Aortic smooth muscle cell (primary cell): ENCODE measurements at places on chromosomes 4 and X. TPM values are rescaled to one million over a fixed set of nuclear protein-coding genes. Genes with fewer than 3 reads are reported as not detected.

COL4A6 gene
- 4.4 and 7.3 TPM in 2 replicates for total RNA-seq

RNF175 gene
- not detected in 2 replicates for total RNA-seq

SASH3 gene
- total RNA-seq: not detected in 2 replicates

SLC16A2 gene
- total RNA-seq: 4.1 and 5.0 TPM in 2 replicates

CT47A7 gene
- not detected in 2 replicates for total RNA-seq

TMEM175 gene
- total RNA-seq: 15.7 and 16.7 TPM in 2 replicates

GAGE12H gene
- total RNA-seq: not detected in 2 replicates

VCX3B gene
- not detected in 2 replicates for total RNA-seq

TMPRSS11B gene
- total RNA-seq: not detected in 2 replicates

AMBN gene
- not detected in 2 replicates for total RNA-seq

CRMP1 gene
- total RNA-seq: 0.06 and 0.13 TPM in 2 replicates

PDGFC gene
- total RNA-seq: 15.6 and 31.5 TPM in 2 replicates

ITM2A gene
- 0.13 and 1.4 TPM in 2 replicates for total RNA-seq

PUDP gene
- 2.8 and 4.4 TPM in 2 replicates for total RNA-seq

RAB40AL gene
- 0.26 and 0.37 TPM in 2 replicates for total RNA-seq

NPY1R gene
- 2.5 and 69.0 TPM in 2 replicates for total RNA-seq

CDKL5 gene
- total RNA-seq: 1.7 and 2.8 TPM in 2 replicates

DGAT2L6 gene
- not detected in 2 replicates for total RNA-seq

GLOD5 gene
- total RNA-seq: not detected in 2 replicates

UGT2B17 gene
- total RNA-seq: not detected in 2 replicates

XIAP gene
- total RNA-seq: 41.2 and 43.7 TPM in 2 replicates

LAP3 gene
- 119 and 135 TPM in 2 replicates for total RNA-seq

SLIT2 gene
- 17.0 and 17.3 TPM in 2 replicates for total RNA-seq

RBM46 gene
- under 0.01 TPM in 1 of 2 replicates, not detected in the other for total RNA-seq

RHOXF2 gene
- total RNA-seq: not detected in 2 replicates

SPINK2 gene
- not detected in 2 replicates for total RNA-seq

DOK7 gene
- total RNA-seq: 0.13 and 0.19 TPM in 2 replicates

HAUS7 gene
- total RNA-seq: 14.3 TPM in 2 replicates

ATP1B4 gene
- not detected in 2 replicates for total RNA-seq

PARM1 gene
- 3.2 and 7.8 TPM in 2 replicates for total RNA-seq

ADH1C gene
- 0.92 and 1.1 TPM in 2 replicates for total RNA-seq

CDK16 gene
- total RNA-seq: 66.1 and 76.2 TPM in 2 replicates

TLR10 gene
- not detected in 2 replicates for total RNA-seq

TLR3 gene
- 3.7 and 6.9 TPM in 2 replicates for total RNA-seq

NLGN4X gene
- 0.92 and 2.0 TPM in 2 replicates for total RNA-seq

FTSJ1 gene
- total RNA-seq: 34.9 and 49.0 TPM in 2 replicates

FAM156B gene
- 15.8 and 18.1 TPM in 2 replicates for total RNA-seq

HHIP gene
- 2.2 and 6.2 TPM in 2 replicates for total RNA-seq

SH2D1A gene
- not detected in 2 replicates for total RNA-seq

HAUS3 gene
- total RNA-seq: 6.5 and 8.2 TPM in 2 replicates

ARX gene
- total RNA-seq: not detected in 2 replicates

MAOB gene
- 0.13 and 0.19 TPM in 2 replicates for total RNA-seq

CSAG1 gene
- total RNA-seq: not detected in 2 replicates

TRIM75 gene
- total RNA-seq: not detected in 2 replicates

CPE gene
- total RNA-seq: 19.4 and 73.0 TPM in 2 replicates

TCEANC gene
- 3.2 TPM in 2 replicates for total RNA-seq

NKRF gene
- total RNA-seq: 3.8 and 4.3 TPM in 2 replicates

ADGRG4 gene
- not detected in 2 replicates for total RNA-seq

PROM1 gene
- total RNA-seq: 0.12 TPM in 1 of 2 replicates, not detected in the other

EMCN gene
- total RNA-seq: 3.7 and 7.6 TPM in 2 replicates

EGFL6 gene
- not detected in 2 replicates for total RNA-seq

SSX1 gene
- not detected in 2 replicates for total RNA-seq

PNMA3 gene
- 0.06 TPM in 1 of 2 replicates, not detected in the other for total RNA-seq
